CD4-positive, alpha-beta T cell treated with Interleukin-21 for 1 hour (primary cell): ENCODE measurements at places on chromosomes 16 and 17.
A peak's percentile ranks its signal among the peaks of the same experiment; 100 is the strongest.

DNA sequence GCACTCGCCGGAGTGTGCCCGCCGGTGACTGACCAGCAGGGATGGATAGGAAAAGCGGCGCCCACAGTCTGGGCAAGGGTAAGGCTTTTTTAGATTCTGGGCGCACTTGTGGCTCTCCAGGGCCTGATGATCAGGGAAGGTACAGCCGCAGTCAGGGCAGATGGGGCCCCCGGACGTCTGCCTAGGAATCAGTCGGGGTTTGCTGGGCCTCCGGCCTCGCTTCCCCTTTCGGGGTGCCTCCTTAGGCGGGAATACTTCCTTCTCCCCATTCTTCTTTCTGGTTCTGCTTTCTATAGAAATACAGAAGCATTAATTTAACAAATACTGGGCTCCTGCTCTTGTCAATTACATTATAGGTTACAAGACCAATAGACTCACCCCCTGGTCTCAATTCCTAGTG is 5.0 kb downstream of the ZNF689 start:
- DNase-seq: no peak

GRCh38 chr17:12041312-12041711 is 20.6 kb downstream of the MAP2K4 start:
- no peak for DNase-seq

GRCh38 chr16:53913920-53914319 is 210.0 kb downstream of the FTO start:
- no peak for DNase-seq

DNA sequence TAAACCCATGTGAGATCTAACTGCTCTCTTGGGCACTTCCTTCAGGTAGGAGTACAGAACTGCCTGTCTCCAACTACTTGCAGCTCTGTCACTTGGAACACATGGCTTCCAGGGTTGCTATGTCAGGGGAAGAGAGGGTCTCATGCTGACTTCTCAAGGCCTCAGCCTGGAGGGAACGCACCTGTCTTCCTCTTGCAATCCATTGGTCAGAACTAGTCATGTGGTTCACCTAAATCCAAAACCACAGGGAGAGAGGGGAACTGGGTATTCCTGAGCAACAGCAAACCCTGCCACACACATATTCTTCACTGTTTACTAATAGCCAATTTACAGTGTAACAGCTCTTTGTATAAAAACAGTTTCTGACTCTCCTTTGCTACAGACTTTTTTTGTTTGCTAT is 206.1 kb downstream of the KCNJ2 start:
- no peak for DNase-seq

DNA sequence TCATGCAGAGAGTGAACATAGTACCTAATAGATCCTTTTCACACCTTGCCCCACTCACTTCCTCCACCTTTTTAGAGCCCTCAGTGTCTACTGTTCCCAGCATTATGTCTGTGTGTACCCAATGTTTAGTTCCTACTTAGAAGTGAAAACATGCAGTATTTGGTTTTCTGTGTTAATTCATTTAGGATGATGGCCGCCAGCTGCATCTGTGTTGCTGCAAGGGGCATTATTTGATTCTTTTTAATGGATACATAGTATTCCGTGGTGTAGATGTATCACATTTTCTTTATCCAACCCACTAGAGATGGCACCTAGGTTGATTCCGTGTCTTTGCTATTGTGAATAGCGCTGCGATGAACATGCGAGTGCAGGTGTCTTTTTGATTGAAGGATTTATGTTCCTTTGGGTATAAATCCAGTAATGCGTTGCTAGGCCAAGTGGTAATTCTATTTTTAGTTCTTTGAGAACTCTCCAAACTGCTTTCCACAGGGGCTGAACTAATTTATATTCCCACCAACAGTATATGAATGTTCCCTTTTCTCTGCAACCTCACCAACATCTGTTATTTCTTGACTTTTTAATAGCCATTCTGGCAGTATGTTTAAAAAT is 47.1 kb downstream of the HLF start:
- no peak for DNase-seq

GRCh38 chr17:4973256-4974114 is 5.9 kb upstream of the SPAG7 start:
- DNase-seq: no peak

GRCh38 chr17:235831-236640 is 54.6 kb upstream of the DOC2B start:
- no peak for DNase-seq

DNA sequence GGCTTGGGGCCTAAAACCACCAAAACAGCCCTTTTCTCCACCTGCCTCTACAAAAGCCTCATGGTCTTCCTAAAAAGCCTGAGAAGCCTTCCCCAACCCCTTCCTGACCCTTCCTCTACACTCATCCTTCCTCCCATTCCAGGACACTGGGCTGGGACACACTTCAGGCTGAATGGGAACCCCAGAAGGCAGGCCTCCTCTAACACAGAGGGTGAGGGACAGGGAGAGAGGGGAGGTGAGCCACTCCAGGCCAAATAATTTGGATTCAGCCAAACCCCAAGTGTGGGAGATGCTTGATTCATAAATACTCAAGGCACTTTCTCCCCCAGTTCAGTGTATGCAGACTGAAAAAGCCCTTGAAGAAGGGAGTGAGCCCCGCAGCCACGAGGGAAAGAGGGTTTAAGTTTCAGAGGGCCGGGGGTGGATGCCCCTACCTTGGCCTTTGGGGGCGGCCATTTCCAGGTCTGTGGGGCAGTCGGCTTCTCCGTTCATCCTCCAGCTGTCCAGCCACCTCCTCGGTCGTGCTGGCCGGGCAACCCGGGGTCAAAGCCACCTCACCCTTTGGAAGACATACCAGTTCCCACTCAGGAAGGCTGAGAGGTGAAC is 1.6 kb downstream of the UBTF start:
- DNase-seq: no peak

- DNase-seq: no peak
Observed at GRCh38 chr17:31511195-31511578, 119.7 kb downstream of the RAB11FIP4 start.

DNA sequence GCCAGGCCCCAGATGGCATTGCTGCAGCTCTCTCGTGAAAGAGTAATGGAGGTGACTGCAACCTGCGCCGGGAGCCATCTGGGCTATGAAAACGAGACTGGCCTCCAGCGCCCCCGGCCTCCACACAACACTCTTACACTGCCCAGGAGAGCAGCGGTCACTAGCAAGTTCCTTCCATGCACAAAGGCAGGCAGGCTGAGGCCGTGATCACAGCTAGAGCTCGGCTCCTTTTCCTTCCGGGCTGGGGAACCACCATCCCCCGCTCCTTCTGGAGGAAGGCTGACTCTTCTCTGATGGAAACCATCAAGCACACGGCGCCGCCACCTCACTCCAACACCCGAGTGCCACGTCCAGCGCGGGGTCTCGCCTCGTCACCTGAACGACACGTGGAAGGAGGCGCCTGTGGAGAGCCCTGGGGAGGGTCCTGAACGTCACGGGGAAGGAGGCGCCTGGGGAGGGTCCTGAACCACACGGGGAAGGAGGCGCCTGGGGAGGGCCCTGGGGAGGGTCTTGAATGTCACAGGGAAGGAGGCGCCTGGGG is 61.9 kb downstream of the KLHDC4 start:
- no peak for DNase-seq

DNA sequence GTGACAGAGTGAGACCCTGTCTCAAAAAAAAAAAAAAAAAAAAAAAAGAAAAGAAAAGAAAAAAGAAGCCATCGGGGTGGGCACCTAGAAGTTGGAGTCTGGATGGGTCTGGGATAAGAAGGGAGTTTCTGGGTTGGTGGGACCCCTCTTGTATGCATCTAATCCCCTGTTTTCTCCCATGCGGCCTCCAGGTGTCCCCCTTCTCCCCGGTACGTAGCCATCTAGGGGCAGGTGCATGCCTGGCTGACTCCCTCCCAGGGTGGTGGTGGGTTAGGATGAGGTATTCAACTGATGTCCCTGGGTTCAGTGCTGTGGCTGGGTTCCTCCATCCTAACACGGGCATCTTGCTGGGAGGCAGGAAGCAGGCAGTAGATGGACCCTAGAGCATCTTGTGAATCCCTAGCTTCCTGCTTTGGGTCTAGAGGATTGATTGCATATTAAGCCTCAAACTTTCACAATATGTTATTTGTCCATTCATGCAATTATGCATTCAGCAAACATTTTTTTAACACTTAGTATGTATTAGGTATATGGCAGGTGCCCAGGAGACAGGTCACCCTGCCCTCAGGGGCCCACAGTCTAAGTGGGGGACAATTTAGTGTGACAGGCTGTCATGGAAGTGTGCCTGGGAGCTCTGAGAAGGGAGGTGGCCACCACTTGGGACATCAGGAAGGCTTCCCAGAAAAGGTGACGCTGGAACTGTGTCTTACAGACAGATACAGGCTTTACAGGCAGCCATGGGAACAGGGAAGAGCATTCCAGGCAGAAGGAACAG is 13.1 kb downstream of the FMNL1 start:
- peak; percentile 67 for DNase-seq

GRCh38 chr17:65679165-65679845 is 117.9 kb upstream of the AXIN2 start:
- no peak for DNase-seq

DNA sequence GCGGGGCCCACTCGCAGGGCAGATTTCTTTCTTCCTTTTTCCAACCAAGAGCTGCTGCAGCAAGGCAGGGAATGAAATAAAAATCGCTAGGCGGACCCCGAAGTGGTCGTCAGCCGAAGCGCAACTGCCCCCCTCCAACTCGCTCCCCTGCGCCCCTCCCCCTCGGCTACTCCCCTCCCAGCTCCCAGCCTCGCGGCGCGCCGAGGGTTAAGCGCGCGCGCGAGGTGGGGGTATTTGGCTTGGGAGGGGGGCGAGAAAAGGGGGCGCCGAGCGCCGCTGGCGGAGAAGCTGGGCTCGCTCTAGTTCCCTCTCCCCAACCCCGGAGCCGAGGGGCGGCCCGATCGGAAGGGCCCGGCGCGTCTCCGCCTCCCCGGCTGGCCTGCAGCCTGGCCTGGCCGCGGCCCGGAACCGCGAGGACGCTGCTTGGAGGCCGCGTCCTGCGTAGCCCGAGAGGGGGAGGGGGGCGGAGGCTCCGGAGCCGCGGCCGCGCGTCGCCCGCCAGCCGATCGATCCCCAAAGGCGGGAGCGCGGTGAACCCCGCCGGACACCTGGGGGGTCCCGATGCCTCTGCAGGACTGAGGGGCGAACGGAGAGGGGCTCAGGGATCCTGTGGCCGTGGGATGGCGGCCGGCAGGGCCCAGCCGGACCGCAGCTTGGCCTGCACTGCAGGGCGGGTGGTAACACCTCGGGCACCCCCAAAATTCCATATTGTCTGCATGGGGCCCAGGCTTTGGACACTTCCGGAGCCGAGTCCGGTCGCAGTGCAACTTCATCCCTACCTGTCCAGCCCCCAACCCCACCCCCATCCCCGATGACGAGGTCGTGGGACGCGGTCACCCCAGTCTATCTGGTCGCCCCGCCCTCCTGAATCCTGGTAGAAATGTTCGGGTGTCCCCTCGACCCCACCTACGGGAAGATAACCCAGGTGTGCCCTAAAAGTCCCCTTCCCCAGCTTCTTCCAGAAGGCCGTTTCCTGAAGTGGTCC is 4.9 kb upstream of the CBX4 start:
- DNase-seq: no peak

DNA sequence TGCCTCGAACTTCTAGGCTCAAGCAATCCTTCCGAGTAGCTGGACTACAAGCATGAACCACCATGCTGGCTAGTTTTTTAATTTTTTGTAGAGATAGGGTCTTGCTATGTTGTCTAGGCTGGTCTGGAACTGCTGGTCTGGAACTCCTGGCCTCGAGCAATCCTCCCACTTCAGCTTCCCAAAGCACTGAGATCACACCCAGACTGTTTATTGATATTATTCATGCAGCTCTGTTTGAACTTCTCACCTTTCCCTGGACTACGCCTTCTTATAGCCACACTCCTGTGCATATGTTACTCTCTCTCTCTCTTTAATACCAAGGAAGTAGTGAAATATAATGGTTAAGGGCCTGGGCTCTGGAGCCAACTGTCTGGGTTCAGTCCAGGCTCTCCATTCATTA is 4.6 kb downstream of the COG7 start:
- DNase-seq: no peak

- DNase-seq: no peak
Observed at GRCh38 chr16:89054261-89054661, 39.4 kb upstream of the ACSF3 start.

DNA sequence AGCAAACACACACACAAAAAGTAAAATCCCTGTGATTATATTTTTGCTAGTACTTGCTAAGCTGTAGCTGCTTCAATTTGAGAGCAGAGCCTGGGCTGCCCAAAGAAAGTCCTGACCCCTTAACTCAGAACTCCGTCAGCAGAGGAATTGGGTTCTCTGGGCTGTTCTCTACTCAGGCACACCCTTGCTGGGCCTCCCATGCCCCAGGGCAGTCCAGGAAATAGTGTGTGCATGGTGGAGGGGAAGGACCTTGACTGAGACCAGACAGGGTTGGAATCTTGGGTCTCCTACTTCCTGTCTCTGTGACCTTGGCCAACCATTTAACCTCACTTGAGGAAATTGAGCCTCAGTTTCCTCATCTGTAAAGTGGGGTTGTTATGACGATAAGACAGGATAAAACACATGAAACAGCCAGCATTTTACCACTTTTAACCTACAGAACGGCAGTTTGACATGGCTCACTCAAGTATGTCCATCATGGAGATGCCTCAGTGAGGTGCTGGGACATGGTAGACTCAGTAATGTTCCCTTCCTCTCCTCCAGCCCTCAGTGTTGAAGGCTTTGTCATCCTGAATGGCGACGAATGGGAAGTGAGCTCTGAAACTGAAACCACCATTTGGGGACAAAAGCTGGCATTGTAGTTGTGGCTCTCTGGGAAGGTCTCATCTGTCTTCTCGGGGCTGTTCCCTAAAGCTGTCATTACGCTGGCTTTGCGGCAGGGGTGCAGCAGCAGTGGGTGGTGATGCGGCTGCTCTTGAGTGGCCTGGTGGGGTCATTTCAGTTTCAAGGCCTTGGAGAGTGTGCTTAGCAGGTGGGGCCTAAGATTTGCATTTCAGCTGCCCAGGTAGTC is 74.9 kb downstream of the CMIP start:
- no peak for DNase-seq

GRCh38 chr17:29694918-29695563 is 72.3 kb upstream of the CORO6 start:
- DNase-seq: no peak

- no peak for DNase-seq
Observed at GRCh38 chr16:1174477-1175357, 21.8 kb downstream of the CACNA1H start.

GRCh38 chr16:117379-118365 is 20.8 kb downstream of the NPRL3 start:
- DNase-seq: peak; percentile 73

DNA sequence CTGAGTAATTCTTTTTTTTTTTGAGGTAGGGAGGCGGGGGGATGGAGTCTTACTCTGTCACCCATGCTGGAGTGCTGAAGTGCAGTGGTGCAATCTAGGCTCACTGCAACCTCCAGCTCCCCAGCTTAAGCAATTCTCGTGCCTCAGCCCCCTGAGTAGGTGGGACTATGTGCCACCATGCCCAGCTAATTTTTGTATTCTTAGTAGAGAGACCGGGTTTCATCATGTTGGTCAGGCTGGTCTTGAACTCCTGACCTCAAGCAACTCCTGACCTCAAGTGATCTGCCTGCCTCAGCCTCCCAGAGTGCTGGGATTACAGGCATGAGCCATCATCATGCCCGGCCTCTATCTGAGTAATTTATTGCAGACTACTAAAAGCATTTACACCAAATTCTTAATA is 19.4 kb downstream of the KPNB1 start:
- no peak for DNase-seq

GRCh38 chr16:53741546-53741945 is 37.6 kb downstream of the FTO start:
- no peak for DNase-seq

- peak; percentile 80 for DNase-seq
Observed at GRCh38 chr17:42548070-42548837, 4.5 kb upstream of the HSD17B1 start.
